ENCODE measurements at places on chromosomes 2 and 18.
A peak's percentile ranks its signal among the peaks of the same experiment; 100 is the strongest.

DNA sequence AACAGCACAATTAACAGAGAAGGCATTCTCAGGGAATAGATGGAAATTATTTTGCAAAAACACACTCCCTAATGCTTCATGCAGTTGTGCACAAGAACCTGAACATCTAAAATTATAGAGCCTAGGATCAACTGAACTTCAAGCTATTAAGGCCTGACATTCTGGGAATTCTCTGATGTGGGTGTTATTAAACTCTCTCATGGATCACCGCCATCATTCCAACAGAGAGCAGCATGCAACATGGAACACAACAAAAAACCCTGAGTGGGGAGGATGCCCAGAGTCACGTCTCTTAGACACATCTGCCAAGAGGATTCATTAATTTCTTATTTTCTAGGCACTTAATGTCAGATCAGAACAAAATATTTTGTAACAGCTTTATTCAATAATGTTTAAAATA lies 543.8 kb downstream of the ERBB4 start:
- DNase-seq: no peak

DNA sequence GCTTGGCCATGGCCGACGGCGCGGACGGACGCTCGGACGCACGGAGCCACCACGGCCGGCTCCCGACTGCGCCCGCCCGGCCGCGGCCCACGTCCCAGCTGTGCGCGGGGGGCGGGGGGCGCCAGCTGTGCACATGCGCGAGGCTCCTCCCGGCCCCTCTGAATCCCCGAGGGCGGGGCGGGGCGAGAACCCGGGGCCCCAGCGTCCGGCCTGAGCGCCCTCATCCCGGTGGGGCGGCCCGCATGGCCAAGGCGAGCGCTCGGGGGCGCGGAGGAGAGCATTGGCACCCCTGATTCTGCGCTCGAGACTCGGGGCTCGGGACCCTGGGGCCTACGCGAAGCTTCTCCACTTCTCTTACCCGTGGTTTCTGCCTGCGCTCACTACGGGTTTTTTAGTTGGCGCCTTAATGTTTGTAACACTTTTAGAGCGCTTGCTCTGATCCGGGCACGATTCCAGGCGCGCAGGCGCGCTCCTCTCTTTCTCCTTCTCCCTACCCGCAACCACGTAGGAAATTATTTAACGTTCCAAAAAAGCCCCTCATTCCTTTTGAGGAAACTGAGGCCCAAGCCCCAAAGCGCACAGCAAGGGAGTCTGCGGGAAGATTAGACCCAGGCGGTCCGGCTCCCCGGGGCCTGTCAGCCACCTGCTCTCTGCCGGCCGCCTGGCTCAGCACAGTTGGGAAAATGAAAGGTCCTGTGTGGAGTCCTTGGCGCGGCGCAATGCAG lies at the start of gene PXDN:
Gene PXDN (minus strand): TSS at position 70 of the 725 bp plus-strand sequence. CDS start 60 bp downstream, at position 10.
- peak; percentile 77 for DNase-seq

GRCh38 chr2:118102433-118103082 lies 14.3 kb downstream of the INSIG2 start:
- DNase-seq: peak; percentile 47

- DNase-seq: peak; percentile 66
These were observed 26.5 kb upstream of the RFX8 start for GRCh38 chr2:101501443-101501842.

DNA sequence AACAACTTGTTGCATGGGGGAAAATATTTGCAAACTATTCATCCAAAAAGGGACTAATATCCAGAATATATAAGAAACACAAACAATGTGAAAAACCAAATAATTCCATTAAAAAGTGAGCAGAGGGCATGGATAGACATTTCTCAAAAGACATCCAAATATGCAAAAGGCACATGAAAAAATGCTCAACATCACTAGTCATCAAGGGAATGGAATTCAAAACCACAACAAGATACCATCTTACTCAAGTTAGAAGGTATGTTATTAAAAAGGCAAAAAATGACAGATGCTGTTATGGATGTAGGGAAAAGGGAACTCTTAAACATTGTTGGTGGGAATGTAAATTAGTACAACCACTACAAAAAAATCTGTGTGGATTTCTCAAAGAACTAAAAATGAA lies 396.5 kb downstream of the CCDC85A start:
- peak; percentile 82 for DNase-seq

GRCh38 chr18:68843473-68844089 lies 45.7 kb downstream of the CCDC102B start:
- peak; percentile 10 for DNase-seq

DNA sequence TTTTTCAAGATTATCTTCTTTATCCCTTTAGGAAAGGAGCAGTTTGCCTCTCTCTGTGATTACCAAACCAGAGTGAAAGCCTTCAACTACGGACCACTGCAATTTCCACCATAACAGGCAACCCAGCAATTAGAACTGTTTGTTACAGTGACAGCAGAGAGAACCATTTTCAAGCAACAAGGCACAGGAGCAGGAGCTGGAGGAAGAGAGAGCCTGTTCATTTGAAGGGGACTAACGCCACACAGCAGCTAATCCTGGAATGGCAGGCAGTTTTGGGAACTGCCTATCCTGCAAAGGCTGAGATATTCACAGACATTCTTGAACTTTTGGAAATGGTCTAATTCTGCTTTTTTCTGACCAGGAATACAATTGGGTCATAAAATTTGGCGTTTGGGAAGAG lies 1541.9 kb upstream of the PIK3C3 start:
- DNase-seq: peak; percentile 31

DNA sequence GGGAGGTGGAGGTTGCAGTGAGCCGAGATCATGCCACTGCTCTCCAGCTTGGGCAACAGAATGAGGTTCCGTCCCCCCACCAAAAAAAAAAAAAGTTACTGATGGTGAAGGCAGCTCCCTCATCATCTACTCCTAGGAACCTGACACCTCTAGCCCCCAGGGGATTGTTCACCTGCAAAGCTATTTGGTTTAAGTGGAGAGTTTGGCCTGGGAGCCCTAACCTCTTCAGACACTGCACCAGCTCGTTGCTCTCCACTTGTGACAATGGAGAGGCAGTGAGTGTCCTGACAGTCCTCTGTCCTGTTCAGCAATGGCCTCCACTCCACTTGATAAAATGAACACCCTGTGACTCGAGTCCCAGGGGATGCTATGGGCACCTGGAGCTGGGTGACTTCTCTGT lies 43.5 kb downstream of the ATP6V1C2 start:
- DNase-seq: no peak

DNA sequence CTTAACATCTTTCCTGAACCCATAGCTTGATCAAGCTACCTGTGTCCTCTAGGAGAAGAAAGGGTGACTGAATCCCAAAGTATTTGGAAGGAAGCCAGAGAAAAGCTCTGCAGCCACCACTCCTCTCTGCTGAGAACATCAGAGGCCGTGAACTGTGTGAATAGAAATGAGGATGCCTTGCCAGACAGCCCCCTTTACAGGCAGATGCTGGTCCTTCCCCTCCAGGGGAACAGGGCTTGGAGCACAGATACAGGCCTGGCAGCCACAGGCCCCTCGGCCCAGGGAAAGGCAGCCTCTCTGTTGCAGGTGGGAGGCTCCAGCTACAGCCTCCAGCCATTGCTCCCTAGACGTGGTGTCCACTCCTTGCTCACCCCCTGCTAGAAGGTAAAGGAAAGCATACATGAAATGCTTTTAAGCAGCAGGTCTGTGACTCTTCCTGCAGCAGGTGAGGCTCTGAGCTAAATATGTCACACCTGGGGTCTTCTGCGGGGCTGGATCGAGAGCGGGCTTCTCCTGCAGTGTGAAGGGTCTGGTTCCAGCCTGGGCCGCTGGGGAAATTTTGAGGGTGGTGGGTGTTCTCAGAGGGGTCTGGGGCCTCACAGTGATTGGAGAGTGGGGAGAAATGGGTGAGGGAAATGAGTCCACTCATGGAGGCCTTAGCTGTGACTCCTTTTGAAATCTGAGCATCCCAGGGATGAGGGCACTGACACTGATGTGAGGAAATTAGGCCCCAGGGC lies 234.0 kb downstream of the KLHL29 start:
- peak; percentile 32 for DNase-seq

DNA sequence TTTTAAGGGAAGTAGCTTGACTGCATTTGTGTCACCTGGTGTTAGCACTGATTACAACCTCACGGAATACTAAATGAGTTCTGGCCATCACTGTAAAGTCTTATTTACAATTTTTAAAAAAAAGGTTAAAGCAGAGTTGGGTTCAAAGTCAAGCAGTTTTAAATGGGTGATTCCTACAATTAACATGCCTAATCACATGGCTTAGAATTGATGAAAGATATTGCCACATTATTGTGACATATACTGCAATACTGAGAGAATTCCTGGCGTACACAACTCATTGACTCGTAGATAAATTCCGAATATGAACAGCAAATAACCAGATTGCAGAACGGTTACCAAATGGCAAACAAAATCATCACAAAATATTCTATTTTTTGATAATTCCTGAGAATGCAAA lies 34.2 kb downstream of the ROCK2 start:
- no peak for DNase-seq

DNA sequence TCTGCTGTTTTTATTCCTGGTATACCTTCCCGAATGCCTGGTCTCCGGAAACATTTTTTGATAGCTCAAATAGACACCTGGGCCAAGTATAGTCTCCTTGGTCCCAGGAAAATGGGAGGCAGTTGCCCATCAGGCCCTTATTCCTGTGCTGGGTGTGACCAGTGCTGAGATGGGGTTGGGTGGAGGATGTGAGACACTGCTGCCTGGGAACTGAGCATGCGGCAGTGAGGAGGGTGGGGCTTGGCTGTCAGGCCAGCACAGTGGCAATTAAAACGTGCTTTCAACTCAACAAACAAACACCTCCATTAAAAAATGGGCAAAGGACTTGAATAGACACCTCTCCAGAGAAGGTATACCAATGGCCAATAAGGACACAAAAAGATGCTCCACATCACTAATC lies 12.5 kb downstream of the KLHL29 start:
- DNase-seq: no peak
